ENCODE measurements at places on chromosomes 3 and 15. TPM values are rescaled to one million over a fixed set of nuclear protein-coding genes. Genes with fewer than 3 reads are reported as not detected.

- DNase-seq: no peak
Measured at GRCh38 chr15:80978685-80979329, 10.8 kb downstream of the MESD start.

Gene FOXL2
- not detected for total RNA-seq

- no peak for DNase-seq
Measured at GRCh38 chr3:25007974-25008658, 419.9 kb upstream of the RARB start.

Gene B3GALNT1
- total RNA-seq: 0.56 TPM

DNA sequence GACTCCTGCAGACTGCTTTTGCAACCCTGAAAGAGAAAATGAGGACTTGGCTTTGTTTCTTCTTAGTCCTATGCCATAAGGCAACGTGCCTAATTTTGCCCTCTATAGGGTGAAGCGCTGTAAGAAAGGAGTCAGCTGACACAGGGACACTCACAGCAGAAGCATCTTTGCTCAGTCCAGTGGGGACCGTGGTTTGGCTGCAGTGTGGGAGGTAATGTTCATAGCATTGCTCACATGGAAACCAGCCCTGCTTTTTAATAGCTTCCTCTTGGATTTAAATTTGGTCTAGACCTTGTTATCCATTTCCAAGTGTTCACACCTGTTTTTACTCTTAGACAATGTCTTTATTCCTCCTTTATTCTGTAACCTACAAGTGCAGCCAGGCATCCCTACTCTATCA lies 1032.1 kb downstream of the NTRK3 start:
- DNase-seq: no peak

DNA sequence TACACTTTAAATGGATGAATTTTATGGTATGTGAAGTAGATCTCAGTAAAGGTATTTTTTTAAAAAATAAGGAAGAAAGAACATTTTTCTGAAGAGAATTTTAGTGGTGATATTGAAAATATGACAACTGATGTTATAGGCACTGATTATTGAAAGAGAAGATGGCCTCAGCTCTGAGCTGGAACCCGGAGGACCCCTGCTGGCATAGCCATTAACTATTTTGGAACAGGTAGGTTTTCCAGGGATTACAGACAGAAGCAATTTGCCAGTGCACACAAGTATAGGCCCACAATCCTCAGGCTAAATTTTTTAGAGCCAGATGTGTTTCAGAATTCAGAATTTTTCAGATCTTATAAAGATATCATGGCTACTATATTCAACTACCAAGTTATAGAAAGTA lies 315.9 kb upstream of the GPR149 start:
- DNase-seq: no peak

DNA sequence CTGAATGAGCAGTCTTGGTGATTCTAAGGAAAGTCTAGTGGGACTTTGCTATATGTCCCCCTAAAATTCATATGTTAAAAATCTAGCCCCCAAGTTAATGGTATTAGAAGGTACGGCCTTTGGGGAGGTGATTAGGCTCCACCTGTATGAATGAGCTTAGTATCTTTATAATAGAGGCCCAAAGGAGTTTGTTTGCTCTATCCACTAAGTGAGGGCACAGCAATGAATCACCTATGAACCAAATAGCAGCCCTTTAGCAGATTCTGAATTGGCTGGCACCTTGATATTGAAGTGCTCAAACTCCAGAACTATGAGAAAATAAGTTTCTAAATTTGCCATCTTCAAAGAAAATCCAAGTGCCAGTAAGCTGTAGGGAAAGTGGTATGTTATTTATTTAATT lies 187.9 kb downstream of the SUCNR1 start:
- DNase-seq: no peak

Gene SLC24A5
- not detected for total RNA-seq

- DNase-seq: peak; percentile 87
Measured at GRCh38 chr3:15310491-15311370, 21.7 kb downstream of the SH3BP5 start.

GRCh38 chr15:78103406-78104118 lies 11.2 kb downstream of the SH2D7 start:
- DNase-seq: peak; percentile 87

Gene ADAMTS7
- total RNA-seq: 0.10 TPM

Gene ARGFX
- total RNA-seq: not detected

DNA sequence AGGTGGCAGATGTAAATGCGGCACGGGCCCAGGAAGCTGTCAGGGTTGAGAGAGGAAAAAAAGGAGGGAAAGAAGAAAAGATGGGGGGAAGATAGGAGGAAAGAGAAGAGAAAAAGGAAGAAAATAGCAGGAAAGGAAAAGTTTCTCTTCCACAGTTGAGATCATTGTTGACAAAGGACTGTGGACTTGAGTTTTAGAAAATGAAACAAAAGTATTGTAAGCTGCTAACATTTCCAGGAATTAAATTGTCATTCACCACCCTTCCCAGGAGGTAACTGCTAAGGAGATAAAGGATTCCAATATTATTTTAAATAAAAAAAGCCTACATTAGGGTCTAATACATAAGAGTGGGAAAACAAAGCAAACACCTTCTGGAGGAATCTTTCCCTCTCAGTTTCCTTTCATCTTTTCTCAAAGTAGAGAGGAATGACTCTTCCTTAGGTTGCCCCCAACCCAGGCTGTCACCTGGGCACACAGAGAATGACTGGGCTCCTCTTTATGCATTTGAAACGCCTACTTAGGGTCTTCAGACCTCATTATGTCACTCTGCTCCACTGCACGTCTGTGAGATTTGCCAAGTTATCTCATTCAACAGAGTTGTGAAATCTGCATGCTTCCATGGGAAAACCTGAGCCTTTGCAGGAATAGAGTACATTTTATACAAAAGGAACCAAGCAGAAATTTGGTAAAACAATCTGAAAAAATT lies 194.0 kb downstream of the TNIK start:
- DNase-seq: no peak

GRCh38 chr3:106458952-106459351 lies 590.1 kb upstream of the CBLB start:
- no peak for DNase-seq

Gene ARIH1
- 169 TPM for total RNA-seq

GRCh38 chr3:190010486-190010885 lies 110.2 kb downstream of the P3H2 start:
- DNase-seq: no peak

- no peak for DNase-seq
Measured at GRCh38 chr3:40969341-40969740, 230.0 kb upstream of the CTNNB1 start.

DNA sequence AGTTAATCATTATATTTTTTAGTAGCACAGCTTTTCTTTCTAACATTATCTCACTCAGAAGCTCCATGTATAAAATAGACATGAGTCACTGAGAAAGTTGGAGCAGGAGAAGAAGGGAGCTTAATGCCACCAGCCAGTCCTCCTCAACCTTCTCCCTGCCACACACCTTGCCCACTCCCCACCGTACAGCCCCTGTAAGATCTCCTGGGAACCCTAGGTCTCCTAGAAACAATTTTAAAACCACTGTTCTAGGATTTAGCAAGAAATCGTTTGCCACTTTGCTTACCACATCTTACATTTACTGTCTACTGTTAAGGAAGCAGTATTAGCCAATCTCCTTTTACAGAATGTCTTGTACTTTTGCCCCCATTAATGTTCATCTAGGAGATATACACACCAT lies 170.1 kb upstream of the SNTN start:
- no peak for DNase-seq

Gene RNF7
- total RNA-seq: 58.9 TPM

- DNase-seq: no peak
Measured at GRCh38 chr15:33029109-33029652, 165.3 kb downstream of the FMN1 start.

GRCh38 chr3:141796081-141796888 lies 33.1 kb downstream of the GRK7 start:
- DNase-seq: peak; percentile 88

Gene ALG1L2
- total RNA-seq: not detected

Gene TJP1
- not detected for total RNA-seq

- no peak for DNase-seq
Measured at GRCh38 chr15:51335538-51336410, 2.6 kb downstream of the CYP19A1 start.

DNA sequence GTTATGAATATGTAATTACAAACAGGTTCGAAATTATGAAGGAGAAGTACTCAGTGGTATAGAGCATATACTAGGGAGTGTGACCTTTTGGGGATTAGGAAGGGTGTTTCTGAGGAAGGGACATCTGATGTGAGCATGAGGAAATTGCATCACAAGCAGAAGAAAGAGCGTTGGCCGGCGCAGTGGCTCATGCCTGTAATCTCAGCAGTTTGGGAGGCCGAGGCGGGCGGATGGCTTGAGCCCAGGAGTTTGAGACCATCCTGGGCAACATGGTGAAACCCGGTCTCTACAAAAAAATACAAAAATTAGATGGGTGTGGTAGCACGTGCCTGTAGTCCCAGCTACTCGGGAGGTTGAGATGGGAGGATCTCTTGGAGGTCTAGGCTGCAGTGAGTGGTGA lies 6.9 kb downstream of the CMTM7 start:
- no peak for DNase-seq
